GM18507 (cell line): ENCODE measurements at places on chromosomes 13 and 19.

- no peak for DNase-seq
These were observed 800.5 kb upstream of the KLHL1 start for GRCh38 chr13:70908795-70909194.

DNA sequence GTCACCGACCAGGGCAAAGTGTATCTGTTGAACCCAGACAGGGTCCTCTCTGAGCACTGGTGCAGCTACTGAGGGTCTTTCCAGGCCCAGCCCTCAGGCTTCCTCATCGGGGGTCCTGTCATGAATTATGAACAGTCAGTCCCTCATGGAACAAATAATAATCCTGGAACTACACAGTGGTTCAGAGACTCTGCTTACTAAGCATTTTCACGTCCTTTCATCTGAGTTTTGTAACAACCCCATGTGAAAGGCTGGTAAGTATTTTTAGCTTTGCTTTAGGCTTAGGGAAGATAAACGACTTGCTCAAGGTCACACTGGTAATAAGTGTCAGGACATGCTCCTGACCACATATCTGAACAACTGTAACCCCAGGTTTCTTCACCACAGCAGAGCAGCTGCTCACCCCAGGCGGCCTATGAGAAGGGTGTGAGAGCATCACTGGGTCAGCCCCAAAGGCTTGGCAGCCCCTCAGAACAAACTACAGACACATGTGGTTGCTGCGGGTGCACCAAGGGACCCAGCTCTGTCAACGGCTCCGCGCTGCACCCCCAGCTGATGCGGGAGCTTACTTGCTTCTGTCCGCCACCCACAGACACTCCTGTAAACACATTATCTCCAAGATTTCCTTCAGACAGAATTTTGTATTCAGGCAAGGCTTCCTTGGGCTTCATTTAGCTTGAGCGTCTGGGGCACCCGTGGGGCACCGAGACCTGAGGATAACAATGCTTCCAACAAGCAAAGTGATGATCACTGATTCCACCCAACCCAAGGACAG, 19.4 kb upstream of the GSX1 start:
- DNase-seq, result no peak

- no peak for DNase-seq
These were observed 8.0 kb downstream of the KLC3 start for GRCh38 chr19:45348367-45349125.

DNA sequence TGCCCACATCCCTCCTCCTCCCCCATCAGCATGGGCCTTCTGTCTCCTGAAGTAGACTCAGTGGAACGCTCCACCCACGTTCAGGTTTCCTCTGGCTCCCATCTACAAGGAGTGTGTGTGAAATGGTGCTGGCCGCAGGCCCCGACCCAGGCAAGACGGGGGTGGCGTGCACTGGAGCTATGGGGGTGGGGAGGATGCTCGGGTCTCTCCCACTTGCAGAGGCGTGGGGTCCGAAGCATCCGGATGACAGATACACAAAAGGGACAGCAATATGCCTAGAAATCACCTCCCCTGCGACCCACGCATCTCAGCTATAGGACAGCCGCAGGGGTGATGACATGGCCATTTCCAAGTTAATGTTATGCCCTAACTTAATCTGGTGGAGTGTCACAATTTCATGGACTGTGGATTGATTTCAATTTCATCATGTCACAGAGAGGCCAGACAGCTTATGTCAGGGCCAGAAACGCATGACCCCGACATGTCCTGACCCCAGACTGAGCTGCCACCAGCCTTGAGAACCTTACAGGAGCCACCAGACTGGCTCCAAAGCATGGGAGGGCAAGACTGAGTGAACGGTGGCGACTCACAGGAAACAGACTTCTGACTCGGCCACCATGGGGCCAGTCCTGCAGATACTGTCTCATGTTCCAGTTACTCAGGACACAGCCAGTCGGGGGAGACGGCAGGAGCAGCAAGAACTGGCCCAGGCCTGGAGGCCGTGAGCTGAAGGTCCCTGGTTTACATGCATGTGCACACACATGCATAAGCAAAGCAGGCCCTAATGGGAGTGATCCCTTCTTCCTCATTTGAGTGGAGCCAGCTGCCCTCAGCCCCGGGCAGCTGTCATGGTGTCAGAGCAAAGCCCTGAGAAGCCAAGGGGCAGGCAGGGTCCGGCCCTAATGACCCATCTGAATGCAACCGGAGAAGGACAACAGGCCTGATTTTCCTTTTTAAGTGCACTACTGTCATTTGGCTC, 82.2 kb downstream of the SLC7A1 start:
- no peak for DNase-seq

DNA sequence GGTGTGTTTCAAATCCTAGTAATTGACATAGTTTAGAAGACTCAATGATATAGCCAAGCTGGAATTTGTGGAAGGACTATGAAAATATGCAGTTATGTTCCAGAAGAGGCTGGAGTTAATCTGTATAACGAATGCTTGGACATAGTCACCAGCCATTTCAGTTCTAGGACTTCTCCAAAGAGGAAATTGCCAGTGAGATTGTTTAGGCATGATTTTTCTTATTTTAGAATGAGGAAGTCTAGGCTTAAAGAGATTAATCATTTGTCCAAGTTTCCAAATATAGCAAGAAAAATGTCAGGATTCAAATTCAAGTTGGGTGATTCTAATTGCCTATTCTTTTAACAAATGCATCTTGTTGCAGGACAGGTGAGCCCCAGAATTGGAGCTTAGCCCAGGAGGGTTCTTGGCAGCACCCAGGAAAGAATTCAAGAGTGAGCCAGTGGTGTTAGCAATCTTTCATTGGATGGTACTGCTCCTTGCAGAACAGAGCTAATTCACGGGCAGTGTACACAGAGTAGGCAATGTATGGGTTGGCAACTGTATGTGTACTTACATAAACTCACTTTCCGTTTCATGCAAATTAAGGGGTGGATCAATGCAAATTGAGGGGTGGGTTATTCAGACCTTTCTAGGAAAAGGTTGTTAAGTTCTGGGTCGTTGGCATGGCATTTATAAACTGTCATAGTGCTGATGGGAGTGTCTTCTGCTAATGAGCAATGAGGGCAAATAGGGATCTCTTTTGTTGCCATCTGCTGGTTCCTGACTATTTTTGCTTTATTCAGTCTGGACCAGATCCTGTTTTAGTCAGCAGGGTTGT, 763.1 kb upstream of the SLITRK1 start:
- DNase-seq, result no peak

GRCh38 chr13:46906405-46906804, 9.6 kb upstream of the HTR2A start:
- DNase-seq, result no peak

DNA sequence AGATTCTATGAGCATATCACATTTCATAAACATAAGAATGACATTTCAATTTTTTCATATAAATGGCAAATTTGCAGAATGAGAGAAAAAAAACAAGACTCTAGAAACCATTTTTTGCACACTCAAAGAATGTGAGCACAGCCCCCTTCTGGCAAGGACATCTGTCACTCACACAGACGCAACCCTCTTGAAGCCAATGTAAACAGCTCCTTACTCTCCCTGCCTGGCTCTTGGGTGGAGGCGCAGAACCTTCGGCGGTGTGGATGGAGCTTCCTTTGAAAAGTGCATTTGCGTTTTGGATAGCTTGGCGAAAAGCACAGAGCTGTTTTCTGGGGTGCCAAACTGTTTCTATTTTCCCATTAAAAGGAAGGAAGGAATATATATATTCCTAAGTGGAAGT, 367.6 kb upstream of the TSHZ3 start:
- DNase-seq, result no peak

GRCh38 chr13:79227418-79227817, 178.6 kb downstream of the RBM26 start:
- DNase-seq, result no peak

DNA sequence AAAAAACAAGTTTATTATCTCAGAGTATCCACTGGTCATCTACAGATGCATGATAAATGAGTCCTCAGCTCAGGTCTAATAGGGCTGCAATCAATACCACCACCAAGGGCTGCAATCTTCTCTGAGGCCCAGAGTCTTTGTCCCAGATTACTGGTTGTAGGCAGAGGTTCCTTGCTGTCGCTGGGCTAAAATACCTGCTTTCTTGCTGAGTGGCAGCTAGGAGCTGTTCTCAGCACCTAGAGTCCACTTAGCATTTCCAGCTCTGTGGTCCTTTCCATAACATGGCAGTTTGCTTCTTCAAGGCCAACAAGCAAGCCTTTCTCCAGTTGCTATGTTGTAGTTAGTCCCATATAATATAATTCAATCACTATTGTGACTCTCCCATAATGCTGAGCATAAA, 351.3 kb downstream of the SLITRK1 start:
- DNase-seq, result no peak

GRCh38 chr13:93476175-93476574, 249.6 kb downstream of the GPC6 start:
- DNase-seq, result no peak

- DNase-seq, result no peak
These were observed 2868.3 kb upstream of the PCDH20 start for GRCh38 chr13:64283926-64284325.

DNA sequence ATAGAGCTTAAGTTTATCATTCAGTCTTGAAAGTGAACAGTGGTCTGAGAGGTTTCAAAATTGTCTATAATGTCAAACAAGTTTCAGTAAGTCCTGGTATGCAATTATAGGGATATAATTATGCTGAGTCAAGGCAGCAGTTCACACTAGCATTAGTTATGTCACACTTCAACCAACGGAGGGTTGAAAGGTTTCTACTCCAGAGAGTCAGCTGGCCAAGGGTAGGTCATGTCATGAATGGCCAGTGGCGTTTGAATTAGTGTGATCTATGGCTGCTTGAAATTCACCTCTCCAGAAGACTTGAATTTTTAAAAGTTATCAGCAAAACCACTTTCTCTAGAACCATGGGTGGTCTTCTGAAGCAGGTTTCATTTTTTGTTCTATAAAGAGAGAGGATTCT, 108.6 kb downstream of the TNFRSF19 start:
- no peak for DNase-seq

DNA sequence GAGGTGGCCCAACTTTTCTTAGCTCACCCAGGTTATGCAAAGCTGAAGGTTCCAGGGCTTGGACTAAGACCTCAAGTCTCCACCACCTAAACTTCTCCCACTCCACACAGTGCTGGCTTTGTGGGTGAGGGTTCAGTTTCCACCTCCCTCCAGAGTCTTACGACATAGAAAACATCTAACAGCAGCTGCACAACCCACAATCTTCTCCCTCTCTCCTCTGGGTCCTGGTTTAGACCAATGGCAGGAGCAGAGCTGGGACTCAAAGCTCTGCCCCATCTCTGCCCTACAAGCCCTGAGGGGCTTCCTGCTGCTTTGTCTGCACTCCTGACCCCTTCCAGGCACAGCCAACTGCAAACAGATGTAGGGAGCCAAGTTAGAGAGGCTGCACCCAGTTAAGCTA, 16.0 kb downstream of the IRGC start:
- no peak for DNase-seq

GRCh38 chr13:109241160-109241559, 545.2 kb downstream of the IRS2 start:
- no peak for DNase-seq

DNA sequence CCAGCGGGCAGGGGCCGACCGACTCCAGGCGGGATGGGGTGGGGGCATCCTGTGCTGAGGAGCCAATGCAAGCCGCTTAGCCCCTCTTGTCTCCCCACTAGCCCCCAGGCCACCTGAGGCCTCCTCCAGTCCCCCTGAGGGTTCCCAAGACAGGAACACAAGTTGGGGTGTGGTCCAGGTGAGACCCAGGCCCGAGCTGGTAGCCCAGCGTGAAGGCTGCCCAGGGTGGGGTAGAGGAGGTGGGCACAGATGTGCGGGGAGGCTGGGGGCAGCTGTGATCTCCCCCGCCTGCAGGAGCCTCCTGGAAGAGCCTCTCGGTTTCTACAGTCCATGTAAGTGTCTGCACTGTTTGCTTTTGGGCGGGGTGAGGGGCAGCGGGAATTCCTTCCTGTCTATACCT, 10.4 kb downstream of the TLE6 start:
- no peak for DNase-seq

DNA sequence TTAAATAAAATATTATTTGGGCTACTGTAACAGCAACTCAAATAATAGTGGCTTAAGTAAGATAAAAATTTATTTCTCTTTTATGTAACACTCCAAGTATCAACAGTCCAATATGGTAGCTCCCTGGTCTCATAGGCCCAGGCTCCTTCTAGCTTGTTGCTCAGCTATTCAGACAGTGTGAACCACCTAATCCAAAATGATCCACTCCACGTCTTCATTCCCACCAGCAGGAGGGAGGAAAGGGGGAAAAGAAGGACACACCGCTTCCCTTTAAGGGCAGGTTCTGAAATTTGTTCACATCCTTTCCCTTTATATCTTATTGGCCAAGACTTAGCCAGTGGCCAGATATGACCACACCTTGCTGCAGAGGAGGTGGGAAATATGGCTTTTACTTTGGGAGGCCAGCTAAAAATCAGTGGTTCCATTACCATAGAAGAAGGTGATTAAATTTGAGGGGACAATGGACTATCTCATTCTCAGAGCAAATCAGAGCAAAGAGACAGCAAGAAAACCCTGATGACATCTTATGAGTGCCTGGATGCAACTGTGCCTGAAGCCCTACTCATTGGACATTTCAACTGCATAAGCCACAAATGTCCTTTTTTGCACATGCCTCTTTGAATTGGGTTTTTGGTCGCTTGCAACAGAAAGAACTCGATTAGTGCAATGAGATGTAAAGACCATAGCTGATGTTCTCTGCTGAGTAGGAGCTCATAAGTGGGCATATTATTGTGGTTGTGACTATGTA, 7.0 kb upstream of the EPOR start:
- no peak for DNase-seq

GRCh38 chr13:19993024-19993423, 34.5 kb downstream of the ZMYM2 start:
- no peak for DNase-seq

GRCh38 chr19:34386645-34387445, 17.4 kb upstream of the PDCD2L start:
- DNase-seq, result no peak

- no peak for DNase-seq
These were observed 717 bp downstream of the EEF2 start for GRCh38 chr19:3984584-3984907.

GRCh38 chr13:34201050-34201913, 383.3 kb downstream of the RFC3 start:
- DNase-seq, result no peak

DNA sequence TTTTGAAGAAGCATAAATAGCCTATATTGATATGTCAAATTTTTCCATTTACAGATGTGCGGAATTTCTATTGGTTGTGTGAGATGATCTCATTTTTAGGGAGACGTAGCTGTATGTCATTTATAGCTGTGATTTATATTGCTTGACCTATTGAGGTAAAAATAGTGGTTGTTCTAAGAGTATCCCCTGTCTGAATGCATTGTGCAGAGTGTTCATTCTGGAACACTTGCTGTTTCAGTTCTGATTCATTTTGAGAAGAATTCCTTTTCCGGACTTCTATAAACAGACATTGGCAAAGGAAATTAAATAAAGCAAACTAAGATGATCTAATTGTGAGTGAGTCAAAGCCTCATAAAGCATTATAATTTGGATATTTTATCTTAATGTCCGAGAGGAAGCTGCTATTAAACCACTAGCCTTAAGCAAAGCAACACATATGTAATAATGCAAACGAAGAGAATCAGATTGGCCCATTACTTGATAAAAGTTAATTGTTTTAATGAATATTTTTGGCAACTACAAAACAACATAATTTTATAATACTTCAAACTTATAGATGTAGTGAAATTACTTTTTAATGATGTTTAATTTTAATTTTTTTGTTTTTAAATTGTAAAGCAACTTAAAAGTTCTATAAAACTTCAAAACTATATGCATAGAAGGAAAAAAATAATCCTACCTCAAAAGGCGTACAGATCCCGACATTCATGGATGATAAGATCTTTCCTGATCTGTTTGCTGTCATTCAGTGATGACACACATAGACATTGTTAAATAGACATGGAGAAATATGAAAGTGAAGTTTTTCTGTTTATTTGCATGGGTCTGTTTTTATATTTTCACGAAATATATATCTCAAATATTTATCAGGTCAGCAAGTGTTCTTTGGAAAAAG, 942.6 kb upstream of the SLC10A2 start:
- no peak for DNase-seq
